ENCODE measurements at places on chromosomes 4 and X.

- DNase-seq, result no peak
These were observed 69.5 kb downstream of the DHX15 start for GRCh38 chr4:24514808-24515207.

- no peak for DNase-seq
These were observed 407 bp upstream of the ZC4H2 start for GRCh38 chrX:64976673-64977040.

- DNase-seq, result no peak
These were observed 78.6 kb upstream of the STS start for GRCh38 chrX:7068939-7069367.

- no peak for DNase-seq
These were observed 20.8 kb upstream of the FAM9A start for GRCh38 chrX:8822002-8822401.

DNA sequence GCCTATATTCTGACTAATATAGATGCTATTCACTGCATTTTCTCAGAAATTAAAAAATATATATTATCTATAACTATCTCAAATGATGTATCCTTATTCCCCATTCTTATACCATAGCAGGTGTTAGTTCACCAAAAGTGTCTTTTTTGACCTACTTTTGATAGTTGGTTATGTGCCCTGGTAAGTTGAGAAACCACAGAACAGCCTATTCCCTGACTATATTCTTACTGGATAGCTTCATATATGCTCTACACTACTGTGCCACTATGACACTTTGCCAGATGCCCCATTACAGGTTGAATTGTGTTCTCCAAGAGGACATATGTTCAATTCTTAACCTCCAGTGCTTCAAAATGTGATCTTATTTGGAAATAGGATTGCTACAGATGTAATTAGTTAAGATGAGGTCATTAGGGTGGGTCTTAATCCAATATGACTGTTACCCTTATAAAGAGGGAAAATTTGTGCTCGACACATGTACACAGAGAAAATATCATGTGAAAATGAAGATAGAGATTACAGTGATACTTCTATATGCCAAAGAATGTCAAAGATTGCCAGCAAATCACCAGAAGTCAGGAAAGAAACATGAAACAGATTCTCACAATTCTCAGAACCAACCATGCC is 76.1 kb downstream of the LRBA start:
- no peak for DNase-seq

DNA sequence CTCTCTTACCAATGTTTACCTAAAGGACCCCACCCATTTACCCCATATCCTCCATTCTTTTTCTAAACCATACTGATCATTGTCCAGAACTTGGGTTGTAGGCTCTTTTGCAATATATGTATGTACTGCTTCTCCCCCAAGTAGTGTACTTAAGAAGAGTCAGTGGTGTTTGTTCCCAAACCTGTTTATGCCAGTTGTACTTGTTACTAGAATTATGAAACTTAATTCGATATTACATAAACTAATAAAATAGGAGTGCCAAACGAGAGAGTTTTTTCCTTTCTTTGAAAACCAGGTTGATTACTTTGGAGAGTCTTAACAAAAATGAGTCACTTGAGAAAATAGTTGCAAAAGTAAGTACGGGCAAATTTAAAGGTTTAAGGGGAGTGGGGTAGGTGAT is 96.3 kb downstream of the GEMIN8 start:
- no peak for DNase-seq

DNA sequence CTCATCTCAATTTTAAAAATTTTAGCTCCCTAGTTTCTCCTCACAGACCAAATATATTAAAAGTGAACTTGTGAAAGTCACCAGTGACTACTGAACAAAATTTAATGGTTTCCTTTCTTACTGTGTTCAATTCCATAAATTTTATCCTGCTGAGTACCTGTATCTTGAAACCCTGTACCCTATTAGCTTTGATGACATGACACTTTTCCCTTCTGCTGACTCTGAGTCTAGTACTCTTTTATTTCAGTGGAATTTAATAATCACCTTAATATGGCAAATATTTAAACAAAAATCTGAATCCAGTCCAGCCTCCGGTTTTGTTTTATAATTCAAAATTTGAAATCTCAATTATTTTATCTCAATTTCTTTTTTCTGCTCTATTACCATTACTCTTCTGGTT is 203.1 kb upstream of the NUDT6 start:
- no peak for DNase-seq

GRCh38 chr4:545612-546011 is 30.5 kb downstream of the TMEM271 start:
- no peak for DNase-seq

DNA sequence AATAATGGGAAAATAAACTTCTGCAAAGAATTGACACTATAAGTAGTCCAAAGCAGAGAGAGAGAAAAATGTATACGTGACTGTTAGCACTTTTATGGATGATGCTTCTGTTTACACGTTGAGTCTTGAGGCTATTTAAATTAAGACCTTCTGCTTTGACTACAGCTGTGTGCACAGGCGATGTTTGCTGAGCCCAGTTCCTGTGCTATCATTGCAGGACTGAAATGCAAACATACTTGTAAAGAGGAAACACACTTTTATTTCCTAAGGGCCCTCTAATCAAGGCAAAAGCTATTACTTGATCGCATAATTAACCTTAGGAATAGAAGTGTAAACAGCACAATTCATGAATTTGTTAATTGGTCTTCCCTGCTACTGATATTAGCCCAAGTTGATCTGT is 226.9 kb downstream of the FBXW7 start:
- no peak for DNase-seq

DNA sequence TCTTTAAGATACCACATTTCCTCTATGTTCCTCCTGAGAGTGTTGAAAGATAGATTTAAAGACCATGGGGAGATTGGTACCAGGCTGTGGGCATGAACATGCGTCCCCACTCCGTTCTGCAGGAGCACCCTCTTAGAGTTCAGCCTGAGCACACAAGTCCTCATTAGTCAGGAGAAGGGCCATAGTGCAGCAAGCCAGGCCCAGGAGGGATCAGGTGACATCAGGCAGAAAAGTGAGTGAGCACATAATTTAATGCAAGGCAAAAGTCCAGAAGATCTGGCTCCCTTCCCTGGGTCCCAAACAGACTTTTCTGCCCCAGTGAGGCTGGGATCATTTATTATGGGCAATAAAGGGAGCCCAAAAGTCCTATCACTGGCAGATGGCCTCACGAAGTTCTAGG is 263.7 kb upstream of the AGTR2 start:
- DNase-seq, result no peak

GRCh38 chr4:126630230-126630629 is 1002.5 kb upstream of the INTU start:
- no peak for DNase-seq

DNA sequence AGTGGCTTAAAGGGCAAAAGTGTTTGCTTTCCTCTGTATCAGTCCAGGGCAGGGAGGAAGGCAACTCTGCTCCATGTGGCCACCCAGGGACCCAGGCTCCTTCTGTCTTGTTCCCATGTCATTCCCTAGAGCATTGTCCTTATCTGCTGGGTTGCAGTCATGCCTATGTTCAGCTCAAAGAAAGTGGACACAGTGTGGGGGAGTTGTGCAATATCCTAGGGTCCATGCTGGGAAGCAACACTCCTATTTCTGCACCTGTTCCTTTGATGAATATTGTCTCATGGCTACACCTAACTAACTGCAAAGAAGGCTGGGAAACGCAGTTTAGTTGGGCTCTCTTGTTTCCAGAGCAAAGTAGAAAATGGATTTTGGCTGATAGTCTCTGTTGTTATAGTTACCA is 107.0 kb upstream of the OTUD4 start:
- no peak for DNase-seq

DNA sequence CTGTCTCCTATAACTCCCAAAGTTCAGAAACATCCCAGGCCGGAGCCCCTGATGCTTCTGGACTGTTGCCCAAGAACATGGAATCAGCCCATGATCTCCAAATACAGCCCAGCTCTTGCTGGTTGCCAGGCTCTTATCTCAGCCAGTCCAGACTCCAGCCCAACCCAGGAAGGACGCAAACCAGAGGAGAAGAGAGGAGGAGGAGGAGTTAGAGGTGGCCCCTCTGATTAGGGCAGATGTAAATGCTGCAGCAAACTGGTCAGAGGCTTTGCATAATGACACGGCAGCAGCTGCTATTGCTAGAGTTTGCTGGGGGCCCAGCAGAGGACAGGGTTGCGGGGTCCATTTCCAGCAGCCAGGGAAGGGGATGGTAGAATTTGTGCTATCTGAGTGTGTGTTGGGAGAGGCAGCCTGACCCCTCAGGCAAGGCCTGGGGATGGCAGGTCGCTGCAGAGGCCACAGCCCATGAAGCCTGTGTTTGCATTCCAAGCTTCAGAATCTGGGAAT is 4.2 kb upstream of the OTUD5 start:
- DNase-seq, result no peak

Data from stimulated activated CD4-positive, alpha-beta T cell treated with anti-CD3 and anti-CD28 coated beads, Interleukin-1b, Interleukin-23, amount 100 ng/mL, for 1 hour (primary cell).